ENCODE measurements at places on chromosomes 3 and 15.
A peak's percentile ranks its signal among the peaks of the same experiment; 100 is the strongest.

DNA sequence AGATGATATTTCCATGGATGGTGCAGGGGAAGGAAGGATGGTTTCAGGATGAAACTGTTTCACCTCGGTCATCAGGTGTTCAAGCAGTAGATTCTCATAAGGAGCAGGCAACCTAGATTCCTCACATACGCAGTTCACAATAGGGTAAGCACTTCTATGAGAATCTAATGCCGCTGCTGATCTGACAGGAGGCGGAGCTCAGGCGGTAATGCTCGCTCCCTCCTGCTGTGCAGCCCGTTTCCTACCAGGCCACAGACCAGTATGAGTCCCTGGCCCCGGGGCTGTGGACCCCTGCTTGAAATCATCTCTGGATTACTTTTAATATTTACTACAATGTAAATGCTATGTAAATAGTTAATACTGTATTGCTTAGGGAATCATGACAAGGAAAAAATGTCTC, 241.8 kb downstream of the ROBO2 start:
- DNase-seq: no peak

- DNase-seq: no peak
Observed at GRCh38 chr3:114299941-114300624, 6.3 kb downstream of the TIGIT start.

- DNase-seq: no peak
Observed at GRCh38 chr15:53791581-53791980, 32.1 kb upstream of the WDR72 start.

DNA sequence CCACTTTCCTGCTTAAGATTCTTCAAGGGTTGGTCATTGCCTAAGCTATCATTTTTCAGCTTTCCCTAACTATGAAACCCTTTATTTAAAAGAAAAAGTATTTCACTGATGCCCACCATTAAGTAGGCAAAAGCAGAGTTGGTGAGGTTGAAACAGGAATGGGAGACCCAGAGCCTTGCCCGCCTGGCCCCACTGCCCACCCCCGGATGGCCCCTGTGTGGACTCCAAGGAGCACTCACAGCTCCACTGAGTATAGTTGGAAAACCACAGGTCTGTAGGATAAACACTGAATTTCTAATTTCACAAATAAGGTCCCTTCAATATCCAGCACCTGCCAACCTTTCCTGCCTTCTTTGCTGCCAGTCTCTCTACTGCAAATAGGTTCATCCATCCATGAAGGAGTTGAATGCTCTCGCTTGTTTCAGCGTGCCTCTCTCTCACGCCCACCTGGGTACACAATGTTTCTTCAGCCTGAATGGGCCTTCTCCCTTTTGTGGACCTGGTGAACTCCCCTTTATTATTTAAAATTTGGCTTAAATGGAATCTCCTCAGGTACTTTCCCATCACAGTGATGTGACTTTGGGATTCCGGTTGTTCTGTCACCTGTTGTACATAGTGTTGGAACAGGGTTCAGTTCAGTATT, 8.7 kb upstream of the ACAP2 start:
- DNase-seq: no peak

GRCh38 chr3:118057086-118057485, 977.6 kb downstream of the IGSF11 start:
- no peak for DNase-seq

DNA sequence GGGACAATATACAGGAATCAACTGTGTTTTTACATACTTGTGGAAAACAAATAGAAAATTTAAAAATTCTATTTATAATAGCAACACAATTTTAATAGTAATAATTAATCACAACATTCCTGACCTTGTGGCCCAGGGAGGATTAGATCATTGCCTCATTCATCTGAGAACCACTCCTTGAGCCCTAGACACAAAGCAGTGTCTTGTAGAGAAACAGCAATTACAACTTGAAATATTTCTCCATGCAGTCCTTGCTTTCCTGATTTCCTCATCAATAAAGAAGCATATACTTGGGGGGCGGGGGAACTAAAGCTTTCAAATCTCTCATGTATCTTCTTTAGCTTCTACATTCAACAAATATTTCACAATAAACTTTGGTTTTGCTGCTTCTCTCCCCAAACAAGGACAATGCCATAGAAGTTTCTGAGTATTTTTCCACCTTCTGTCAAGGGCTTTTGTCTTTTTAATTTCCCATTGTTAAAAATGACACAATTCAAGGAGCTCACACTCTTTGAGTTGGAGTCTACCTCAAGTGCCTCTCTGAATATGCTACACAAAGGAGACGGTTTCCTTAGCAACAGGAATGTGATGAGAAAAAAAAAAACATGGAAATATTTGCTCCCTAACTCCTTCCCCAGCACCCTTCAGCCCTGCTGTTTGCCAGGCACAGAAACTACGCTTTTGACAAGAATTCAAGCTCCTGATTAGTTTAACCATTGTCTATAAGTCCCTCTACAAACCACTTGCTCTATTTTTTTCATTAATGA, 118.8 kb downstream of the ARPP21 start:
- DNase-seq: no peak

DNA sequence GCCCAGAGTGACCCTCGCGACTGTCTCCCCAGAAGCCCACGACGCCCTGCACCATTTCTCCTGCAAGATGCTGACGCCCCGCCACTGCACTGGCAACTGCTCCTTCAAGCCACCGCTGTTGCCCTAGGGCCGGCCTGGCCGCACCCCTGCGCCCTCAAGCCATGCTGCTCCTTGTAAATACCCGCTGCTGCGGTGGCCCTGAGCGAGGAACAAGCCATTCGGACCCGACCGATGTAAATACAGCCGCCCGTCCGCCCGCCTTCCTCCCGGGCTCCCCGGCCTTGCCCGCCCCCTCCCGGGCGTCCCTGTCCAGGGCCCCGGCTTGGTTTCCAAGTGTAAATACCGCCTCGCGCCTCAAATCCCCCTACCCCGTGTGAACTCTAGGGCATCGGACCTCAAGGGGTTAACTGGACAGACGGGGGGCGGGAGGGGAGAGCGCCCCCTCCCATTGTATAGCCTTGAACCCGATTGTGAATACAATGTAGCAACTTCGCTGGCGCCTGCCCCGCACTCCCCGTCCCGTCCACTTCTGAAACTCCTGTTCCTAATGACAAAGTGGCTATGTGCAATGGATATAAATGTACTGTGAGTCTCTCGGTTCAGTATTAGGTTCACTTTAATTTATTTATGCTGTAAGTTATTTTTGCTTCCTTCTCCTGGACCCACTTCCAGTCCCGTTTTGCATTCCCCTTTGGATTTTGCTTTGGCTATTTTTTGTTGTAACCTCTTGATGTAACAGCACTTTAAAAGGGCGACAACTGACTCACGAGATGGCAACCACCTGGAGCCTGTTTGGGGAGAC, 5.9 kb downstream of the RNU6-1 start:
- peak; percentile 52 for DNase-seq

DNA sequence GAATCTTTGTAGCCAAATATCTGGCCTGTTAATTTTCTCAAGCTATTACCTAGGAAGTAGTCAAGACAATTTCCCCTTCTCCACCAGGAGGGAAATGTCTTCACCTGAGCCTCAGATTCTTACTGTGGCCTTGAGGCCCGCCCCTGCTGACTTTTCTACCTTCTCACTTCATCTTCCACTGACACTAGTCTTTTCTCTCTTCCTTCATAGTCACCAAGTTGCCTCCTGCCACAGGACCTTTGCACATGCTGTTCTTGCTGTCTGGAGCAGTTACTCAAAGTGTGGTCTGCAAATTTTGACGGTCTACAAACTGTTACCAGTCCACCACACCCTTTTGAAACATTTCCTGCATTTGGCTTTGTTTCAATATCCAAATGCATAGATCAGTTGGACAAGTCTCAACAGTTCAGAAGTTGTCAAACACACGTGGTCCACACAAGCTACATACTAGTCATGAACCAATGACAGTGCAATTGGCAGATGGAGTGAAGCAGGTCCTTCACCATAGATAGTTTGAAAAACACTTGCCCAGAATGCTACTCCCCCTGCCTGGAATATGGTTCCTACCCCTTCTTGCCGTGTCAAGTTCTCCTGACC, 100.5 kb downstream of the OSBPL10 start:
- DNase-seq: no peak

- no peak for DNase-seq
Observed at GRCh38 chr15:34755419-34755773, 598 bp upstream of the GJD2 start.

GRCh38 chr3:194161131-194162045, 25.4 kb downstream of the HES1 start:
- no peak for DNase-seq

DNA sequence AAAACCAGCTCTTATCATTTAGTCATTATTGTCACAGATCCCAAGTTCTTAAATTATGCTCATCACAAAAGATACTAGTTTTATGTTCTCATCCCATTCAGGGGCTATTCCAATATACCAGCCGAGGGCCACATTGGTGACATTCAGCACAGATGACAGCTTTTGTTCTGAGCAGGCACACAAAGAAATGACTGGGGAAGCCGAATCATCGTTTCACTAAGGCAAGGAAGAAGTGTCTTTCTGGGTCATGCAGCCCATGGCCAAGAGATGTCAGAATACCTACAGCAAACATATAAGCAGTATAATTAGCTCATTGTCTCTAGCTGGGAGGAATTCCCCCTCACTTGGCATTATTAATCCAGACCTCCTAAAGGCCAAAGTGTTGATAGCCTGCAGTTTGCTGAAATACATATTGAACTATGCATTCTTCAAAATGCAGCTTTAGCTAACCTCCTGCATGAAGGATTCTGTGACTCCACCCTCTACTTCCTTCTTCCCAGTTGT, 100.2 kb downstream of the CNTN4 start:
- DNase-seq: no peak

GRCh38 chr15:40293905-40294895, 11.3 kb upstream of the ANKRD63 start:
- no peak for DNase-seq

DNA sequence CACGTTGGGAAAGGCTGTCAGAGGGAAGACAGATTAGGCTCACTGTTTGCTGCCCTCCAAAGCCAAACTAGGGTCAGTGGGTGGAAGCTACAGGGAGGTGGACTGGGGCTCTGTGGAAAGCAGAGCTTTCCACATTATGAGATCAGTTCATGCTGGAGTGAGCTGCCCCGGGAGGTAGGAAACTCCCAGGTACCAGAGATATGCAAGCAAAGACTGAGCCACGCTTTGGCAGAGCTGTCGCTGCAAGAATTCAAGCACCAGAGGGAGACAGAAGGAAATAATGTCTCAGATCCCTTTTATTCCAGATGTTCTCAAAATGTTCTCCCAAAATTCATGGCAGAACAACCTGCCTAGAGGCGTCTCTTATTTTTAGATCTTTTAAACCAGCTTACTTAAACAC, 286.6 kb downstream of the WDR72 start:
- no peak for DNase-seq

DNA sequence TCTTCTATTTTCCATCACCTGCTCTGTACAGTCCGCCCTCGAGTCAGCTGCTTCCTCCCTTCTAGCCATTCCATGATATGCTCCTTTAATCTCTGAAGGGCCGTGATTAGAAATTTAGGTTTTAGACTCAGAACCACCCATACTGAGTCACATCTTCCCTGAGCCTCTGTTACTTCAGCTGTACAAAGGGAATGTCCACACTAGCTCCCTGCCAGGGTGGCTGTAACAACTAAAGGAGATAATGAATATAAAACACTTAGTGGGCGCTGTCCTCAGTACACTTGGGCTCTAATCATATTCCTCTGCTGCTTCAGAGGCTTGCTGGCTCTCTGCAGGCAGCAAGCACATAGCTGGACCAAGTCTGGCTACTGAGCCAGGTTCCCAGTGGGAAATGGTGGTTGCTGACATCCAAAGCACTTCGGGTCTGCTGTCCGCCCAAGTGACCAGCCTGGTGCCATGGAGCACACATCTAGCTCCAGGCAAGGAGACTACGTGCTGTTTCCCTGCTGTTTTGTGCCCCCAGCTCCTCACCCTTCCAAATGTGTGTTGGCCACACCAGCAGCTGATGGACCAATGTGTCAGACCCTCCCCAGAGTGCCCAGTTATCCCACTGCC, 901 bp upstream of the CHST14 start:
- no peak for DNase-seq

DNA sequence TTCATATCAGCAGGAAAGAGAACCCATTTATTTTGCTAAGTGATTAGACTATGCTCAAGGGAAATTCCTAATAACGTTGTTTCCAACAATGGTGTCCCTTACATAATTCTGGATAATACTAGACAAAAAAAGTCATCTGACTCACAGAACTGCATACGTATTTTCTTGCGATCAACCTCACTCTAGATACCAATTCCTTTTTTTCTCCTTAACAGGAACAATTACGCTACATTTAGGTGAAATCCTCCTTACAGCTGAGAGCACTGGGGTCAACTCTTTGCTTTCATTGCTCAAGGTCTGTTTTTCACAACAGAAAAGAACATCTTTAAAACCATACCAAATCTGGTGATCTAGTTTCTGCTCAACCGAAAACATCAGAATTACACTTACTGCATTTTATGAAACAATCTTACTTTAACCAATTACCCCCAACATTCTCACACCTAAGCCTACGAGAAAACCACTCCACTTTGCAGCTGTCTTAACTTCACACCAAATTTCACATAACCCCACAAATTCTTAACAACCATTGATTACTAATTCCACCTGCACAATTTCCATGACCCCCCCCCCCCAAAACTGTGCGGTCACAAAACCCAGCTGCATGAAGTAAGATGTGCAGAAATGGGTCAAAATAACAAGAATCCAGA, 61.2 kb upstream of the ICE2 start:
- no peak for DNase-seq

DNA sequence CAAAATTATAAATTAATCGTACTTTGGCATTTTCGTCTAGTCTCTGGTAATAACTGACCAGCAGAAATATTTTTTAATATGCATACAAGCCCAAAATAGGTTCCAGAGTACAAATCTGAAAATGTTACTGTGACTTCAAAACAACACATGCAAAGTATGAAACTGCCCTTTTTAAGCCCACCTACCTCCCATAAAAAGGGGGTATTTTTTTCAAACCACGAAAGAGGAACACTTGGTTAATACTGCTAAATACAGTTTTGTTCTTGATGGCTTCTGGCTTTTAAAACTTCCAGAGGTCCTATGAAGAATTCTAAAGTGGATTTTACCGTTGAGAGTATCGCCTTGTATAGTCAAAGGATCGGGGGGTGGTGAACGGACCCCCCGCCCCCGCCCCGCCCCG, 610.7 kb downstream of the FOXP1 start:
- DNase-seq: no peak

DNA sequence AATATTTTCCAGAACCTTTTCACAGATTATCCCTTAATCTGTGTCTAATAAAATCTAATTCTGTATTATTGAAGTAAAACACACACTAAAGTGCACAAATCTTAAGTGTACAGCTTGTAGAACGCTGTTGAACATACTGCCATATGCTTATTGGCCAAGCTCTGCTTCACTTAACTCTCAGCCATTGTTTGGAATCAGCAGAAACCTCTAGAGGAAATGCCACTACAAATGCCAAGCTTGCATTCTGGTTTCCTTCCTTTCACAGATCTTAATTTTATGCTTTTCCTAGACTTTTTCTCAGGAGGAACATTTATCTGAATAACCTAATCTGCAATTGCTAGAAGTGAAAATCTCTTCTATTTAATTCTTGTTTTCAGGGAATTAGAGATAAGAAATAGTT, 10.1 kb downstream of the MNS1 start:
- no peak for DNase-seq

GRCh38 chr15:79003896-79004295, 59.0 kb upstream of the CTSH start:
- DNase-seq: no peak

GRCh38 chr3:106534206-106534605, 665.4 kb upstream of the CBLB start:
- DNase-seq: peak; percentile 66
